ENCODE measurements at places on chromosomes 2 and 18.

DNA sequence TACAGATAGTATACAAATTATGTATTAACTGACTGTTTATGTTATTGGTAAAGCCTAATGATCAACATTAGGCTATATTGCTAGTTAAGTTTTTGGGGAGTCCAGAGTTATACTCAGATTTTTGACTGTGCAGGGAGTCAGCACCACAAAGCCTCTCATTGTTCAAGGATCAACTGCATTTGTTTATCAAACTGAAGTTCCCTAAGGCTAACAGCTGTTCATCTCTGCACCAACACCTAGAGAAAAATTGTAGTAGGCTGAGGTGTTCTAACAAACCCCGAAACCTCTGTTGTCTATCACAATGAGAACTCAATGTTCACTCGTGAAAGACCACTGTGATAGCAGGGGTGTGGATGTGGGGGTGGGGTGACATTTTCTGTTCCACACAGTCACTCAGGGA lies 97.7 kb downstream of the HNMT start:
- no peak for DNase-seq

DNA sequence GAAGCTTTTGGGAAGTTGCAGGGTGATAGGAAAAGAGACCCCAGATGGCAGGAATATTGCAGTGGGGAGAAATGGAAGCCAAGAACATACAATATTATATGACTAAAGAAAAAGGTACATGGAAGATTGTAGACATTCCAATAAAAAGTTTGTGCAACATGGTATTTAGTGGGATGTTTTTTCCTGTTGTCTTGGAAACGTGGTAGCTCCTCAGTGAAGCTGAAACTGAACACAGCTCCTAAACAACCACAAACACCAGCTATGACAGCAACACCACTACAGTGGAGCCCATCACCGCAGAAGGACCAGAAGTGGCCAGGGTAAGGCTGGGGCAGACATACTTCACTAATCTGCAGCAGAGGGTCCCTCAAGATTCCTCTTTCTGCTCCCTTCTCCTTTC lies 246.8 kb downstream of the CDH20 start:
- no peak for DNase-seq

DNA sequence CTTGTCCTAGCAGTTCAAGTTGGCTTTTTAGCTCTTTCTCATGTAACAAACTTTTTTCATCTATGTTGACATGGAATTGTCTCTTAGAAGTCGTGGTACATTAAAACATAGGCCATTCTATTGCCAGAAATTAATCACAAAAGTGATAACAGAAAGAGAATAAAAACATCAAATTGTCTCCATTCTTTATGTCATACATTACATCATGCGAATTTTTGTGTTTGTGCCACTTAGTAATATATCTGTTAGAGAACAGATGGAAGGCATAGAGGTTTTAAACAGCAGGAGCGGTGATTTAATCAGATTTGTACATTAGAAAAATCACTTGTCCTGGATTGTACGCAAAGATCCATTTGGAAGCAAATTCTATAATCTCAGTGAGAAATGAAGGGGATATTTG lies 136.5 kb upstream of the CDH20 start:
- DNase-seq, result no peak

DNA sequence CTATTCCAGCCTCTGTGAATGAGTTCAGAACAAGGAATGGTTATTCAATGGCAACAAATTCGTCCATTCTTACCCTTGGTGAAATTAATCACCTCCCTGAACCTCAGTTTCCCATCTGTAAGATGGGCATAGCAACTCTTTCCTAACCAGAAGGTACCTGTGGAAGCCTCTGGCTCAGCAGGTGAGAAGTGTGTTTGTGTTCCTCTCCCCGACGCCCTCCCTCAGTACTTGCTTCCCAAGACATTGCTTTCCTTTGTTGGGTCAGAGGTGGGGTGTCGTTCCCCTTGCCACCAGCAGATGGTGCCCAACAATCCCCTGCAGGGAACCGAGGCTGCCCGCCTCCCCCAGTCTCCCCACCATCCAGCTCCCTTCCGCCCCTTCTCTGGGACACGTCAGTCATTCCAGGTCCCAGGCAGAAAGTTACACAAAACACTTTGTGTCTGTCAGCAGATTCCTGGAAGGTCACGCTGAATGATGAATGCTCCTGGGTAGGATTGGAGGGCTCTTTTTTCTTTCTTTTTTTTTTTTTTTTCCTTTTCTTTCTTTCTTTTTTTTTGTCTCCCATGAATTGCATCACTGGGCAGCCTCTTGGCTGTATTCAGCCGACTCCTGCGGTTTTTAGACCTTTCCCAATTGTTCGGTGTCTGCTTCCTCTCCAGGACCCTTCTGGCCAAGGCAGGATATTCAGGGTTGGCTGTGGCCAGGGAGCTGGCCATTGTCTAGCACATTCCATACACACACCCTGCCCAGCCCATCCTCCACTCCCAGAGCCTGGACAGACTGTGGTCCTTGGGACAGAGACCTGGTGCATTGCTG lies 117.3 kb downstream of the LPIN1 start:
- DNase-seq, result peak; percentile 73

- DNase-seq, result no peak
Measured at GRCh38 chr18:38330573-38330972, 765.0 kb upstream of the CELF4 start.

- DNase-seq, result peak; percentile 60
Measured at GRCh38 chr2:24409700-24410556, 49.6 kb upstream of the ITSN2 start.

Data from left renal pelvis (tissue), 4 donors.